ENCODE measurements at places on chromosomes 7 and 10. TPM values are rescaled to one million over a fixed set of nuclear protein-coding genes. Genes with fewer than 3 reads are reported as not detected.

DNA sequence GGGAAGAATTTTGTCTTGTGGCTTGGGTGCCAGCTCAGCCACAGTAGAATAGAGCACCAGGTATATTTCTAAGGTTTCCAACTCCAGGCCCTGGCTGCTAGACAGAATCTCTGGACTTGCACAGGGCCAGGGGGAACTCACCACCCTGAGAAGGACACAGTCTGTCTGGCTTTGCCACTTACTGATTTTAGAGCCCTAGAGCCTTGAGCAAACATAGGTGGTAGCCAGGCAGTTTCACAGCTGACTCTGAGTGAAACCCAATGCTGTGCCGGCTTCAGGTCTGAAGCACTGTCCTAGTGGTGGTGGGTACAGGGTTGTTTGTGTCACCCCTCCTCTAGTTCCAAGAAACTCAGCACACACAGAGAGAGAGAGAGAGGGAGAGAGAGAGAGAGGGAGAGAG lies 81.6 kb downstream of the TES start:
- no peak for DNase-seq

DNA sequence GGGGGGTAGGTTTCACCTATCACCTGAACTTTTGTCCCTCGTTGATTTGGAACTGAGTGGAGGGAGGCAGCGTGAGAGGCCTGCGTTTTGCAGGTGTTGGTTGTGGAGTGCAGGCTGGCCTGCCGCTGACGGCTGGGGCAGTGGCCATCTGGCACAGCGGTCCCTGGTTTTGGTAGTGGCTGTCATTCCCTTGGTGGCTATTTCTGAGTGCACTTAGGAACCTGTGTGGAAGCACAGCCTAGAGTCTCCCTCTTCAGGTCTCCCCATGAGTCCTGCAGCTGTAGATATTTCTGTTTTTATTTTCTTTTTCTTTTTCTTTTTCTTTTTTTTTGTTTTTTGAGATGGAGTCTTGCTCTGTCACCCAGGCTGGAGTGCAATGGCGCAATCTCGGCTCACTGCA lies 129.2 kb downstream of the CUL2 start:
- DNase-seq, result peak; percentile 38

- no peak for DNase-seq
Measured at GRCh38 chr7:135991322-135991721, 14.2 kb upstream of the MTPN start.

HMX3 gene
- 0.35 TPM for total RNA-seq

WASHC2A gene
- 24.5 TPM for total RNA-seq

Data from GM23338 (cell line).